Hematopoietic multipotent progenitor cell (in vitro differentiated cells): ENCODE measurements at places on chromosomes 1 and 21.

GRCh38 chr1:25987951-25988350 is 9.9 kb downstream of the PAFAH2 start:
- no peak for DNase-seq

DNA sequence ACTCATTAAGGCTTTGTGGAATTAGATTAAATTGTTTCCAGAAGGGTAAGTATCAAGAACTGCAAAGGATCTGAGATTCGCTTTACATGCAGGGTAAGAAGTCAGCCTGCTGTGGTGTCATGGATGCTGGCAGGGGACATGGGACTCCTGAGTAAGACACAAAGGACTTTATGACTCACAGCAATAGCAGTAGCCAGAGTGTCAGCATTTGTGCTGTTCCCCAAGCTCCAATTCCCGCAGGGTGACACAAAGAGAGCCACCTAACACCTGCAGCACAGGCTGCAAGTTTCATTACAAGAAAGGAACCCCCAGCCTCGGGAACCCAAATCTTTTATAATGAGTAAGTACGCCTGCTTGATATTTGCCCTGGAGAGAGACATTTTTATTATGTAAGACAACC is 298.1 kb upstream of the POU3F1 start:
- no peak for DNase-seq

DNA sequence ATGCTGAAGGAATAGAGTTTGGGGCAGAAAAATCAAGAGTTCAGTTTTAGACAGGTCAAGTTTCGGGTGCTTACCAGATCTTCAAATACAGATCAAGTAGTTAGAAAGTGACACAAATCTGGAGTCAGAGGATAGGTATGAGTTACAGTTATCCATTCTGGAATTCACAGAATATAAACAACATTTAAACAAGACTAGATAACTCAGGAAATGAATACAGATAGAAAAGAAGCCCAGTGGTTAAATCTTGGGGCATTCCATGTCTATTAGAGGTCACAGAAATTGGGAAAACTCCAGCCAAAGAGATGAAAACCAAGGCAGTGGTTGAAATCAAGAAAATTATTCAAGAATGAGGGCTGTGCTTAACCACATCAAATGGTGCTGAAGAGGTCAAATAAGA is 187.0 kb upstream of the HP1BP3 start:
- no peak for DNase-seq

DNA sequence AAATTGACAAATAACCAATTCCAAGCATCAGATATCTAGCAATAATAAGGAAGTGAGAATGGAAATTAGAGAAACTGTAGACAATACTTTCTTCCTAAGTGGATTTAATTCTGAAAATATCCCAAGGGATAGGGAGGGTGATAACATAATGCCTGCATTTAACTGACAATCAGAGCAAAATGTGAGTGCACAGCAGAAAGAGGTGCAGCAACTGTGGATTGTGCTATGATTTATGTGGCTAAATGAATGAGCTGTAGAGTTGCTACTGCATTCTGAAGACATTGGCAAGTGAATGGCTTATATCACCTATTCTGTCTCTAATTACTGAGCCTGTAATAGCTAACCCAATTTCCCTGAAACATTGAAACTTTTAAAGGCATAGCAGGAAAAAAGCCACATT is 39.0 kb downstream of the OLFM3 start:
- no peak for DNase-seq

DNA sequence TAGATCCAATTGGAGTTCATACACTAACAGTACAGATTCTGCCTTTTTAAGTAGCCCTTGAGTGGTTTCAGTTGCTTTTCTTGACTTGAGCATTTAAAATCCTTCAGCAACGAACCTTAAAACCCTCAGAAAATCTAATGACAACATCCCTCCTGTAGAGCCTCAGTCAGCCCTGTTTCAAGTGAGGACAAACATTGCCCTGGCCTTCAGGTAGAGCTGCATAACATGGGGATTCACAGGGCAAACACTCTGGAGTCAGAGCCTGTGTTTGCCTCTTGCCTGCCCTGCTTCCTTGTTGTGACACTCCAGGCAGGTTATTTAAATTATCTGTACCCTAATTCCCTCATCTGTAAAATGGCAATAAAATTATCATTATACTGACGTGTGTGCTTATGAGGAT is 96.1 kb upstream of the KCNA3 start:
- no peak for DNase-seq

DNA sequence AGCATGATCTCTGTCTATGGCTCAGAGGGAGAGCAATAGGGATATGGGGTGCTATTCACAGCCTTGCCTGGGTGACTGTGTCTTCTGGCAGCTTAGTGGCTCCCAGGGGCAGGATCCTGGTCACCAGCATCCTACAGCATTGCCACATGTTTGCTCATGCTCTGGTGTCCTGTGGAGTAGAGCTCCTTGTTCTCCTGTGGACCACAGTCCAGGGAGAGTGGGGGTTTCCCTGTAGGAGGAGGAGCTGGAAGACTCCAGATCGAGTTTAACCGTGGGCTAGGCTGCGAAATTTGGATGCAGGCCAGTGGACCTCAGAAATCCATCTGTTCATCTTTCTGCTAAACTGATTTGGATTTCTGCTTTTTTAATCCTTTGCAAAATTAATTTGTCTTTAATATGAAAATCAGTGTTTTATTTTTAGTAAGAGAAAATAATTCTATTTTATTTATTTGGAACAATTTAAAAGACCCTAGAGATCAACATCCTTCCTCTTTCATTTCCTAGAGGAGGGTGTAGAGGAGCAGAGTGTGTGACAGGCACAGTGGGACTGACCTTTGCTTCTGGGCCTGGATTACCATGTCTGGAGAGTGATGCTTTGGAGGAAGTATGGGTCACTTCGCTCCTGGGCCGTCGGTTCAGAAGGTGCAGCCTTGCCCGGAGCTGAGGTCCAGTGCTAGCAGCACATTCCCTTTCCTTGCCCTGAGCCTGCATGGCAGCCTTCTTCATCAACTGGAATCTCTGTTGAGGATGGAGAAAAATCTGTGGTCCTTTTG is 17.4 kb downstream of the ADARB1 start:
- DNase-seq = no peak

- no peak for DNase-seq
Observed at GRCh38 chr1:116208136-116208535, 96.9 kb downstream of the MAB21L3 start.

GRCh38 chr1:119435052-119435451 is 20.1 kb downstream of the HSD3B2 start:
- no peak for DNase-seq

- no peak for DNase-seq
Observed at GRCh38 chr1:85615586-85616363, 35.2 kb downstream of the CCN1 start.

GRCh38 chr1:93876244-93876643 is 2.8 kb downstream of the DNTTIP2 start:
- no peak for DNase-seq
